ENCODE measurements at places on chromosomes 7 and 10. TPM values are rescaled to one million over a fixed set of nuclear protein-coding genes. Genes with fewer than 3 reads are reported as not detected.

Gene SPDYE16
- total RNA-seq, result not detected

Gene GRID1
- not detected for total RNA-seq

Gene PNLIP
- total RNA-seq, result not detected

Gene NPFFR1
- not detected for total RNA-seq

Gene OR9A4
- total RNA-seq, result not detected

DNA sequence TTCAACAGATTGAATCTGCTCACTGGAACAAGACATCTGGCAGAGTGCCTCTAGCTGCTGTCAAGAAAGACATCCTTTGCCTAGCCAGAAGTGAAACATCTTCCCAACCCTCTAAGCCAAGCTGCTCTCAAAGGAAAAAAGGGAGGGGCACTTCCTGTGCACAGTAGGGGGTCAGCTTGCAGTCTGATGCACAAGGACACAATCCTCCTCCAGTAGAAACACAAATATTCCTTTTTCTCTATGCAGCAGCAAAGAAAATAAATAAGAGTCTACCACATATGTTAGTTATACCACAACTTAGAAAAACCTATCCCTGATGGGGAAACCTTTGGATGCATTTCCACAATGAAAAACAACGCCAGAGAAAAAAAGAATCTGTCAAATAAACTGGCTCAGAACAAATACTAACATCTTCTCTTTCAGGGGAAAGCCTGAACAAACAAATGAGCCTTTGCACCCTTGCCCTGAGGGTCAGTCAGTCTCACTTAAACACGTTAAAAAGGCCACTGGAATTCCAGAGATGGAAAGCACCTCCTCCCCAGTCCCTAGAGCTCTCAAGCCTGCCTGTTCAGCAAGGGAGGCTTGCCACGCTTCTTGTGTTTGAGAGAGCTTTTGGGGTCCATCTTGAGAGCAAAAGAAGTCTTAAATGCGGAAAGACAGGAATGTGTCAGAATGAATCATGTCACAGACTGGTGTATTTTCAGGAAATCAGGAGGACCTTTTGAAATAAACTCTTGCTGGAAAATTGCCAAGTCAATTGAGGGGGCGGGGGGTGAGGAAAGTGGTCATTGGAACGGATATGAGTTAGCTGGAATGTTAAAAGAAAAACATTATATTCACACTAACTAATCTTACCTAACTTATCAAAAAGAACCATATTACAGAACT is 7.5 kb downstream of the LAMB1 start:
- no peak for DNase-seq

GRCh38 chr7:149196705-149197171 is 1.4 kb downstream of the ZNF282 start:
- DNase-seq, result no peak

DNA sequence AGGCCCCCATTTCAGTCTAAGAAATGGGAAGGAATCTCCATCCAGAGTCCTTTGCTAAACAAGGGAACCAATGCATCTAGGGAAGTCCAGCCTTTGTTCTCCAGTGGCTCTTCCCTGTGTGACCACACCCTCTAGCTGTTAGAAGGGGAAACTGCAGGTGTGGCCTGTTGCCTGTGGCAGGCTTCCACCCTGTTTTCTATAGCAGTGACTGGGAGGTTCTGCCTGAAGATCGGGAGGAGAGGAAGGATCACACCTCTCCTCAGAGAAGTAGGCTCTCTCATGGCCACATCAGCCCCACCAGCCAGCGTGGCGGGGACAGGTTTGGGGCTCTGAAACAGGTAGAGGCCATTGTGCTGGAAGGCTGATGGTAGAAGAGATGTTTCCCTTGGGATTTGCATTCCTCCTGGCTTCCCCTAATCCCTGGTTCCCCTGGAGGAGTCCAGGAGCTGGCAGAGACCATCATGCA is 47.7 kb upstream of the TRIM8 start:
- DNase-seq, result no peak

DNA sequence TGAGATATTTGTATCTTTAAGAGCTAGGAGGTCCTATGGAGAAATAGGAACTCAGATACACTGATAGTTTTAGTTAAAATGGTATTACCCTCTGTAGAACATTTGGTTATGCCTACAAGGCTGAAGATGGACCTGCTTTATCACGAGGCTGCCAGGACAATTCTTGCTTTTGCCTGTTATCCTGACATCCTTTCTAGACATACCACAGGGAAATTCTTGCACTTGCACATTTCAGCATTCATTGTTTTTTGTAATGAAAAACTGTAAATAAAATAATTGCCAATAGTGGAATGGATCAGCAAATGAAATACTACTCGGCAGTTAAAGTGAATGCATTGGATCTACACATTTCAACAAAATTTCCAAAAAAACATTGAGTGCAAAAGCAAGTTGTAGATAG is 9.7 kb downstream of the COL28A1 start:
- no peak for DNase-seq

DNA sequence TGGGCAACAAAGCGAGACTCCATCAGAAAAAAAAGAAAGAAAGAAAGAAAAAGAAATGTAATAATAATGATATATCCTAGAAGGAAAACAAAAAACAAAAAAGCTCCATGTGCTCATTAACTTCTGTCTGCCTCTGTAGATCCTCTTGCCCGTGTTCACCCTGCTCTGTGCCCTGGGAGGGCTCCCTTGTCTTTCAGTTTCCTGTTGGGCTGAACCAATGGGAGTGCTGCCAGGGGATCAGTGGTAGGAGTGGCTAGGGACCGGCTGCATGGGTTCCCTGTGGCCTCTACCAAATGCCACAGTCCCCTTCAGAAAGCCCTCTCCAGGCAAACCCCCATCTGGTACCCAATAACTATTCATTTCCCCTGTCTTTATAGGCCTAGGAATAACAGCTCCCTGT is 51.8 kb upstream of the PARD3 start:
- no peak for DNase-seq

- DNase-seq, result peak; percentile 86
Observed at GRCh38 chr10:102399217-102400021, 3.9 kb downstream of the NFKB2 start.

GRCh38 chr7:147412782-147413556 is 1177.6 kb upstream of the C7orf33 start:
- no peak for DNase-seq

- no peak for DNase-seq
Observed at GRCh38 chr10:120978589-120979252, 127.6 kb downstream of the WDR11 start.

DNA sequence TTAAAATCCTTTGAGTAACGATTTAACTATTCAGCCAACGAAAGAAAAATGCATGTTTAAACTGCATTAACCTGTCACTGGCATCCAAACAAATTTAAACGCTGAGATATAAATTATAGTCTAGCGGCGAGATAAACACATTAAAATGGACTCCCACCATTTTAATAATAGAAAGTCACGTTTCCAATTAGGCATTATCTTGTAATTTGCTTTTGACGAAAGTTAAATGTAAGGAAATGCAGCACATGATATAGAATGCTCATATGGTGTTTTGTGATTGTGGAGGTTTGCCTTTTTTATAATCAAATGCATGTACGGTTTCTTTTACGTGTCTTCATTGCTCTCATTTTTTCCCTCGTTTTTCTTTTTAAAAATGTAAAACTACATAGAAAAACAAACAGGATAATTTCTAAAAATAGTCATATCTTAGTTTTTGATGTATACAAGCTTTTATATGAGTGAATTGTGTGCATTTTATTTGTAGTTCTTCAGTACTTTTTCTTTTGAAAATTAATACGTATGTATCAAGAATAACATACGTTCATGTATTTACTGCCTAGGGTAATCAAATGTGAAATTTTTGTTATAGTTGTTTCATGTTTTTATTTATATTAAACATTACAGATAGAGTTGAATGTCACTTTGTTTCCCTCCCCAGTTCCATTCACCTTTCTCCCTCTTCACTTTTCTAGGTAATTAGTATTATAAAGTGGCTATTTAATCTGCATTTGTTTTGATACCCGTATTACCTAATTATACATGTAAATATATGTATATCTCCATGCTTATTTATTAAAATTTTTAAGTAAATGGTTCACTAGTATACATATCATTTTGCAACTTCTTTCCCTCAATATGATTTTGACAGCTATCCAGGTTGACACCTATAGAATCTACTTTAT is 1.1 kb upstream of the KLF14 start:
- no peak for DNase-seq

- DNase-seq, result peak; percentile 17
Observed at GRCh38 chr7:107560898-107561516, 2.7 kb downstream of the COG5 start.

DNA sequence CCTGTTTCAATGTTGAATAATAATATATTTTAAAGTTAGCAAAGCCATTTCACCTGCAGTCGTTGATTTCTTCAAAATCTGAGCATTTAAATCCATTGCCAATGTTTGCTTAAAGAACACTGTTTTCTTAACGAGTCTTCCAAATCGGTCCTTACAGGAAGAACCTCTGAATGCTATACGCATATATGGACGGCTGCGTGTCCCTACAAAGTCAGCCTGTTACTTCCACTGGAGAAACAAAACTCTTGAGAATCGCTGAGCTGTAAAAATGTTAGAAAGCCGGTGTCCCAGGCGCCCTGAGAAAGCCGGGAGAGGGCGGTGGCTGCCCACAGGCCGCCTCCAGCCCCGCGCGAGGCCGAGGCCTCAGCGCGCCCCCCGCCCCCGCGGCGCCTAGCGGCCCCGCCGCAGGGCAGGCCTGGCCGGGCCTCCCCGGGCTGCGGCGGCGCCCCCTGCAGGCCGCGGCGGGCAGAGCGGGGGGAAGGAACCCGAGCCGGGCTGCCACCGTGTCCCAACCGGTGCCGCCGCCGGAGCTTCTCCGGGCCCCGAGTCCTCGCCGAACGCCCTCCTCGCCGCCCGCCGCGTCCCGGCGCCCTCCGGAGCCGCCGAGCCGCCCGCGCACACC is at the start of gene FHIP2A:
FHIP2A (plus strand) TSS at position 488 of the 622 bp plus-strand sequence. CDS start 299 bp downstream, outside the sequence.
- peak; percentile 82 for DNase-seq

DNA sequence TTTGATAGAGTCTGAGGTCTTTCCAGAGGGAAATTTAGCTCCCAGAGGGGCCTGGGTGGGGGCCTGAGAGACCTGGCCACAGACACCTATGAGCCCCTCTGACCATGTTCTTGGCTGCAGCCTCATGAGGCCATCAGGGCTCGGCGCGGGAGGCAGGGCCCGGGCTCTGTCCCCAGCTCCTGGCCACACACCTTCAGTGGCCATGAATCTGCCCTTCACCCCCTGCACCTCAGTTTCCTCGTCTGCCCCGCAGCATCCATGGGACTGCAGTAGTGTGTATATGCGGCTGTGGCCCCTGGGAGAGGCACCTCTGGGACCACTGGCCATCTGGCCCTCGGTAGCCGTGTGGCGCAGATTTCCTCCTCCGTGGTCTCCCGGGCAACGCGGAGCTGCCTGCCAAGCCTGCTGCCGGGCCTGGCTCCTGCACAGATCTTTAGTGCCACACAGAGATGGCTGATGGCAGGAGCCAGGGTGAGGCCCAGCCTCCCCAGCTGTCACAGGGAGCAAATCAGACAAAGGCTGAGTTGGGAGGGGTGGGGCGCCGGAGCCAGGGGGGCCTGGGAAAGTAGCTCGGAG is 23.6 kb upstream of the ADCYAP1R1 start:
- no peak for DNase-seq

DNA sequence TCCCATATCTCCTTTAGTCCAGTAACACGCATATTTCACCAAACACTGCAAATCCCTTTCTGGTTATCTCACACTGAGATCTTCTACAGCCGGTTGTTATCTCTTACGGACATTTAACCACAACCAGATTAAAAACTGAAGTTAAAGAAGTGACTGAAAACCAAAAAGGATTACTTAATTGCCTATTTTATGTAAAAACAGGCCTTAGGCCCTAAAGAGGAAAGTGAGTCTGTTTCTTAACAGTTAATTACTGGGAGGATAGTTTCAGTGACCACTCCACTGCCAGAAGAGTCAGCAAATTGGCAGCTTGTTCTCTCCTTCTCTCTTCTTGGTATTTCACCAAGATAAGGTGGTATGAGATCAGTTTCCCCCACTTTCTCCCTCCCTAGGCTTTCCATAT is 161.9 kb upstream of the MEOX2 start:
- DNase-seq, result no peak

GRCh38 chr10:131792011-131792651 is 108.7 kb upstream of the PPP2R2D start:
- no peak for DNase-seq

GRCh38 chr10:23693925-23694324 is 255.1 kb downstream of the OTUD1 start:
- no peak for DNase-seq

DNA sequence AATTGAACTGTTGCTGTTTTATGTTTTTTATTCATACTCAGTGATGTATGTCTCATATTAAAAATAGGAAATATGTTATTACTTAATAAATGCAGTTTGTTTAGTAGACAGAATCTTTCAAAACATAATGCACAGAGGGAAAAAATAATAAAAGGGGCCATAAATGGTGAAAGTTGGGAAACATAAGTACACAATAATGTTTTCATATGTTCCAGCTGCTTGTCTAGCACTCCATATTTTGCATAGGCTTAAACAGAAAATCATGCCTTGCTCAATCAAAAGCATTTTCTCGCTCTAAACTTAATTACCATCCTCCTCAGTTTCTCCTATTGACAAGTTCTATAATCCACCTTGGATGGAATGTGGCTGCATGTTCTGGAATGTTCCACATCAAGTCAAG is 333.2 kb downstream of the PLXNA4 start:
- no peak for DNase-seq

Measured in activated T-helper 1 cell treated with anti-CD3 and anti-CD28 coated beads, Interleukin-12 subunit alpha, Interleukin-12 subunit beta, Interleukin-2, Interleukin-4 antibody, amounts not matched to agents 30 ng/mL and 10 ng/mL and 1 ng/mL, durations not matched to agents 14 hours and 24 hours and 36 hours (primary cell).